Activated CD8-positive, alpha-beta T cell treated with anti-CD3 and anti-CD28 coated beads for 36 hours (primary cell): ENCODE measurements at places on chromosomes 5 and 9.

DNA sequence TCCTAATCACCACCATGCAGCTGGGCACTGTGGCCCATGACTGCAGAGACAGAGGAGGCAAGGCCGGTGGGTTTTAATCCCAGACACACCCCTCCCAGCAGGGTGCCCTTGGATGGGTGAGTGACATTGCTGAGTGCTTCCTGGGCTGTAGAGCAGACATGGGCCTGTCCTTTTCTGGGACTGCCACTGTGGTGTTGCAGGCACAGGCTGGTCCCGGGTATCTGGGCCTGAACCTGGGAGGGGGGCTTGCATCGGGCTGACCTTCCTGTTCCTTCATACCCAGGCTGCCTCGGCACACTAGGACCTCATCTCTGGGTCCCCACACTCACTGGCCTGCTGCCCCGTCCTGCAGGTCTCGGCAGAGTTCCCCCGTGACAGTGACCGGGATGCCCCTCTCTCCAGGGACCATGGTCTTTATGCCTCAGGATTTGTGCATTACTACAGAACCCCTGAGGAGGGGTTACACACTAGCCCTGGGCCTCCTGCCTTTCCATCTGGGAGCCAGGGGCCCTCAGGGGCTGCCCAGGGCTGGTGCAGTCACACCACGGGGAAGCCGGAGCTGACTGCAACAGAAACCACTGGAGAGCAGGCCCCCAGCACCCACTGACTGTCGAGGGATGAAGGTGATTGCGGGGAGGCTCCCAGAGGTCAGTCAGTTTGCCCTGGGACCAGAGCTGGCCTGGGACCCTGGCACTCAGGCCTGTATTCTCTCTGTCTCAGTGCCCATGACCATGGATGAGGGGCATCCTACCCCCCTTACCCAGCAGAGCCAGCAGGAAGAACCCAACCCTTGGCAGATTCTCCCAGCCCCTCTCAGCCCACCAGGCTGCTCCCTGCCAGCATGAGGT, 8.9 kb upstream of the SLC25A48 start:
- H3K4me3 ChIP-seq: no peak overlapping the region
- peaks cover 6% of the 10 kb centered on the region for H3K27me3 ChIP-seq
- H3K4me1 ChIP-seq: no peaks in the 10 kb centered on the region
- H3K27ac ChIP-seq: no peak overlapping the region
- no peak for DNase-seq
- no peaks in the 10 kb centered on the region for H3K36me3 ChIP-seq

GRCh38 chr5:142686968-142687367, 1.1 kb upstream of the FGF1 start:
- no peak for DNase-seq
- no peak overlapping the region for H3K4me3 ChIP-seq
- no peak overlapping the region for H3K27ac ChIP-seq
- peaks cover 6% of the 10 kb centered on the region for H3K27me3 ChIP-seq
- H3K36me3 ChIP-seq: no peaks in the 10 kb centered on the region

GRCh38 chr9:70805949-70806348, 315.5 kb downstream of the TRPM3 start:
- no peaks in the 10 kb centered on the region for H3K36me3 ChIP-seq

GRCh38 chr9:20815923-20816703, 132.1 kb downstream of the FOCAD start:
- no peak for DNase-seq
- H3K27ac ChIP-seq: no peak overlapping the region
- no peaks in the 10 kb centered on the region for H3K36me3 ChIP-seq
- H3K4me1 ChIP-seq: no peaks in the 10 kb centered on the region
- no peaks in the 10 kb centered on the region for H3K27me3 ChIP-seq

GRCh38 chr5:67992923-67993322, 222.6 kb upstream of the PIK3R1 start:
- H3K4me1 ChIP-seq: no peaks in the 10 kb centered on the region
- no peaks in the 10 kb centered on the region for H3K36me3 ChIP-seq
- no peak overlapping the region for H3K4me3 ChIP-seq
- H3K27ac ChIP-seq: no peak overlapping the region
- no peak for DNase-seq

- peaks cover 16% of the 10 kb centered on the region for H3K27me3 ChIP-seq
- no peak overlapping the region for H3K27ac ChIP-seq
- no peak overlapping the region for H3K4me3 ChIP-seq
Measured at GRCh38 chr5:171534043-171534895, 114.8 kb downstream of the FGF18 start.
